ENCODE measurements at places on chromosomes 11 and 22.

- no peak for DNase-seq
Observed at GRCh38 chr11:77209663-77210062, 81.6 kb downstream of the MYO7A start.

DNA sequence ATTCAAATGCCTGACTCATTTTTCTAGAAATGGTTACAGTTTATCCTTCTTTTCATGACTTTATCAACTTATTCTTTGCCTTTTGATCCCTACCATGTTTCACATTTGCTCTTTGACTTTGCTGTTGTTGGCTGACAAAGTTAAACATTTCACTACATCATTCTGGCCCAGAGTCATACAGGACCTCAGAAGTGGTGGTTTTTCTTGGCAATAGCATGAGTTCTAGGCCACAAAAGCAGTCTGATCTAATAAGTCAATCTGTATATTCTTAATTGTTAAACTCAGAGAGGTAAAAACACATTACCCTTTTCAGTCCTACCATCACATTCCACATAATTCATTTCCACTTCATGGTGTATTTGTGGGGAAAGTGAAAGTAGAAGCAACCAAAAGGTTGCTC lies 763.2 kb upstream of the TENM4 start:
- DNase-seq: no peak

GRCh38 chr11:11510939-11511338 lies 110.9 kb downstream of the GALNT18 start:
- no peak for DNase-seq

DNA sequence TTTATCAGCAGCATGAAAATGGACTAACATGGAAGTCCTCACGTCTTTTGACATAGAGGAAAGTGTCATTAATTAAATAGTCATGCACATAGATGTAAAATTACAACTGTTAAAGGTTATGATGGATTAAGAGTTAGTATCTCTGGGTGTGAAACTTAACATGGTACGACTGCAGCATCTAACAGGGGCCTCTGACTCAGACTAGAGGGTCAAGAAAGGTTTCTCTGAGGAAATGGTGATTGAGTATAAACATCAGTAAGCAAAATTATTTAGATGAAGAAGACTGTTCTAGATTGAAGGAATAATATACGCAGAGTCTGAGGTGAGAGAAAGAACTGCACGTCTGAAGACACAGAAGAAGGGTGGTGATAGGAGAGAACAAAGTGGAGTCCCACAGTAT lies 42.1 kb upstream of the GAB2 start:
- no peak for DNase-seq

GRCh38 chr22:46764140-46764680 lies 1.8 kb downstream of the TBC1D22A start:
- no peak for DNase-seq

GRCh38 chr11:72321381-72321996 lies 77.5 kb upstream of the PHOX2A start:
- no peak for DNase-seq

DNA sequence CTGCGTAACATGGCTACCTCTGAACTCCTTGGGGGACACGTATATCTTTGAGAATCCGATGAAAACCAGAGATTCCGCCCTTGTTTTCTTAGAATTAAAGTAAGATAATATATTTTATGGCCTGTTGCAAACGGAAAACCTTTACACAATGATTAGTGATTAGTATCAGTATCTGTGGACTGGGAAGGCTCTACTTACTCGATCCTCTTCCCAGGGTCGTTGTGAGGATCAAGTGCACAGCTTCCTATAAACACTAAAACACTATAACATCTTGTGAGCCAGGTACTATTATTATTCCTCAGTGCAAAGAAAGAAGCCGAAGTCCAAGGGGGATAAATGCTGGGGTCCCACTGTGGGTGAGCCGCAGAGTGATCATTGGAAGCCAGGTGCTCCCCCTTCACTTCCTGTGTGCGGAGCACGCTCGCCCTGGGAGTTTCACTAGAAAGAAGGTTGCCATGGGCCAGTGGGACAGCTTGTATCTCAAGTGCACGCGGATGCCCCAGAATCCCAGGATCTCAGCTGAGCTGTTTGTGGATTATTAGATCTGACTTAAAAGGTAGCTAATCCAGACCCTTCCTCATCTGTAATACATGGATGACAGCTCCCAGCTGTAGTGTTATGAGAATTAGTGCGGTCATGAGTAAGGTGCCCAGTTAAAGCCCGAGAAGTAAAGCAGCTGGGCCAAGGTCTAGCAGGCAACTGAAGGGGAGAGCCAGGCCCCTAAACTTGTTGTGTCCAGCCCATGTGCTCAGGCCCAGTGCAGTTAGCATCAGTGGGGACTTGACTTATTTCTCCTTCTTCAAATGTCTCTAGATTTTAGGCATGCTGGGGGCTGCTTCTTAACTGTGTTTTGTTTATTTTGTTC lies 839 bp downstream of the CBY1 start:
- DNase-seq: no peak
